ENCODE measurements at places on chromosomes 1 and 21.

DNA sequence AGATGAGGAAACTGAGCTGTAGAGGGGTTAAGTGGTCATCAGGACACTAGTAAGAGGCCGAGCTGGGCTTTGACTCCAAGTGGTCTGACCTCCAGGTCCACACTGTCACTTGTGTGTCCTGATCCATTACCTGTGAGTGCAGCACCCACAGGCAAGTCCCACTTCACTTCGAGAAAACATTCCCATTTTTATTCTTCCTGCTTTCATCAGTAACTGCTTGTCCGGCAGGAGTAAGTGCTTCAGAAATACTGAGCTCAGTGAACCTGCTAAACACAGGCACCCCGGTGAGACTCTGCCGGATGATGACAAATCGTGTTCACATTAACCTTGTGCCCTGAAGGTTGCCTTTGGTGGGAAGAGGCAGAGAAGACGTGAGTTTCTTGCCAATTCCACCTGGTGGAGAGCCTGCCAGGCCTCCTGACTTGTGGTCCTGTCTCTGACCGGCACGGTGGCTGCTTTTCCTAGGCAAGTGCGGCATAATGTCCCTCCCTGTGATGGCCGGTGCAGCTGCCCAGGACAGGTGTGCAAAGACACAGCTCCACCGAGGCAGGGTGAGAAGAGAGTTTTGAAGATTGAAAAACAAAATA is 29.4 kb downstream of the ZBTB18 start:
- no peak for DNase-seq

DNA sequence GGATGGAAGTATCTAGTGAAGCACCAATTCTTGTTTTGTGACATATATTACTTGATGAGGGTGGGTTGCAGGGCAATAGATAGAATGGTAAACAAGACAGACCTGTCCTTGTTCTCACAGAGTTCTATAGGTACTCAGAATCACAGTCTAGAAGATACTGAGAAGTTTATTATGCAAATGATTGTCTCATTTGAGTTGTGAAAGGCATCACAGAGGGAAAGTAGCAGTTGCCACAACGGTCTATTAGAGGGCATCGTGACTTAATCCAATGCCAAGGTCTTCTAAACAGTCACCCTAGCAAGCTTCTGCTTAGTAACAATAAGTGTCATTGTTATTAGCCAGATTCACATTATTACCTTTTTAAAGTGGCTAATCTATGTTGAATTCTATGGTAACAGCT is 574.8 kb upstream of the ZRANB2 start:
- no peak for DNase-seq

DNA sequence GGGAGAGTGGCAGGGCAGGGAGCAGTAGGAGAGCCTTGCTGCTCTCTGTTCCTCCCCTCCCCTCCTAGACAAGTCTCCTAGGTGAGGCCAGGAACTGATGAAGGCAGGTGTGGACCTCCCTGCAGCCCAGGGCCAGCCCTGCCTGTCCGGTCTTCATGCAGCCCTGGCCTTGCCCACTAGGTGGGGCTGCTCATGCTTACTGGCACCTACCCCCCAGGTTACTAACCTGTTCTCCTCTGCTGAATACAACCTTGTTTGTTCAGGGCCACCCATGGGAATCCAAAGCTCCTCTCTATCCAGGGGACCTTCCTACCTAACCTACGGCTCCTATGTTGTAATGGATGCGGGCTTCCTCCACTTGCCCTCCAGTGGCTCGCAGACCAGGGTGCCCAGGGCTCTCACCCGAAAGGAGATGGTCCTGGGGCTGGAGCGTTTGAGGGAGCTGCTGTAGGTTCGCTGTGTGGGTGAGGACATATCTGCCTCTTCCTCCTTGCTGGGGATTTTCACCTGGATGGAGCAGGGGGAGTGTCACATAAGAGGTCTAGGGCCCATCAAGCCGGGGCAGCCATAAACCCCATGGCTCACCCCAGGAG is 7.9 kb upstream of the TNNT2 start:
- DNase-seq = peak; percentile 91

DNA sequence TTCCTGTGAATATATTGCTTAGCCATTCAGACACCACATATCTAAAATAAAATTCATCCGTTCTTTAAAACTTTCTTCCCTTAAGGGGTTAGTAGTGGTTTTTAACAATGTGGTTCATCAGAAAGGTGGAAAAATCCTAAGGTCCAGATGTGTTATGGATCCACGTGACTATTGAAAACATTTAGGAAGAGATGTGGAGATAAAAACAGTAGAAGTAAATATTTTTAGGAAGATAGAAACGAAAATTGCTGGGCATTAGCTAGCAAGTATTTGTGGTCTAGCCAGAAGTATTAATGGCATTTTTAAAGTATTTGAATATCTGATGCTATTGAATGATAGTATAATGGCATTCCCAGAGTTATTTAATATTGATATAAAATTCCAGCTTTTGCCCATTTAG is 180.8 kb downstream of the LTN1 start:
- no peak for DNase-seq

DNA sequence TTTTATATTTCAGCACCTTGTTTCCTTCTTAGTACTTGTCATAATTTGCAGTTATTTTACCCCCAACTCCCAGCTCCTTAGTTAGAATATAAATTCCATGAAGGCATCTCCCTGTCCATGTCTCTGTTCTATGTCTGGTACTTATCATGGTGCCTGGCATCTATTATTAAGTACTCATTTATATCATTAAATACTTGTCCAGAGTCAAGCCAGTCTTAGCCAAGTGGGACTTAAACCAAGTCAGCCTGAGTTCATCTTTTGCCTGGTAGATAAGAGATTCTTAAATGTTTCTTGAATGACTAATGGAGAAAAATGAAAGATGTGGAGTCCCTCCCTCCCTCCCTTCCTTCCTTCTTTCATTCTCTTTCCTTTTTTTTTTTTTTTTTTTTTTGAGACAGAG is 9.4 kb downstream of the SLC25A44 start:
- DNase-seq = no peak

DNA sequence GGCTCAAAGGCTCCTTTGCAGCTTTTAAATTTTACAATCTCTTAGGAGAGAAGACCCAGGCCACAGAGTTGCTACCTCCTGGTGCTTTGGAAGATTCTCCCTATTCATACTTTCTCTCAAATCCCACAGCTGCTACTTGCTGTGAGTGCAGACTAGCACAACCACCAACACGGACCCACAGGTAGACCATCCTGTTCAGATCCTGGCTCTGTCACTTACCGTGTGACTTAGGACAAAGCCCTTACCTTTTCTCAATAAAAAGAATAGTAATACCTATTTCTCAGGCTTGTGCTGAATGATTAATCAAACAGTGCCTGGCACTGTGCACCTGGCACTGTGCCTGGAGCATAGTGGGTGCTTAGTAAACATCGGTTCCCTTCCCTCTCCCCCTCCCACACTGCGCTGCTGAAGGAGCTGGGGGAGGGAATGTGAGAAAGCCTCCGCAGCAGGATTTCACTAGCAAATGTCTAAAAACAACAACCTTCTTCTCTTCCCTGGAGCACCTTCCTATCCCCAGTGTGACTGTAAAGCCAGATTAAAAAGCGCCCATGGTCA is 81.7 kb downstream of the PGM1 start:
- DNase-seq = no peak

DNA sequence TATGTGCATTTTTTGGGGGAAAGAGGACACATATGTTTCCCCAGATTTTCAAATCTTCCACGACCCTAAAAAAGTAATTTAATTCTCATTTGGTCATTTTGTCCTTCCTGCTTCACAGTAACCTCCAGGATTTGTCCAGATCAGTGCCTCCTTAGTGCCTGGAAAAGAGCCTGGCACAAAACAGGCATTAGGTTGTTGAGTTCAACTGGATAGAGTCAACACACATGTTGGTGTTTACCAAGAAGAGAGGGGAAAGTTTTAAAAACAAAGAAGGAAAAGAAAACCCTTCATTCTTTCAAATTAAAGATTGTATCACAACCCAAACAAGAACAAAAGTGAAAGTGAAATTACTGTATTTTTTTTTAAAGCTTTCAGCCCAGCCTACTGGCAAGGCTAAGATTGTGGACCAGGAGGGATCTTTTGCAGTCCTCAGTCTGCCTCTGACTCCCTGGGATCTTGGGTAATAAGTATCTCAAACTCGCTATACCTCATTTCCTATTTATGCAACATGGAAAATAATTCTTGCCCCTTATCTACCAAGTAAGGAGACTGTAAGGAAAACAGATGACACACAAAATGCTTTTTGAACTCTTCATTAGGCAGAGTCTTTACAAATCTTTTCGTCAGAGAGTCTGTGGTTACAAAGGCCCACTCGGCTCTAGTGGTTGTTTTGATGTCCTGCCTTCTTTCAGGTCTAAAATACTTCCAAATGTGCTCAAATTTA is 57.8 kb downstream of the ZNF281 start:
- no peak for DNase-seq

DNA sequence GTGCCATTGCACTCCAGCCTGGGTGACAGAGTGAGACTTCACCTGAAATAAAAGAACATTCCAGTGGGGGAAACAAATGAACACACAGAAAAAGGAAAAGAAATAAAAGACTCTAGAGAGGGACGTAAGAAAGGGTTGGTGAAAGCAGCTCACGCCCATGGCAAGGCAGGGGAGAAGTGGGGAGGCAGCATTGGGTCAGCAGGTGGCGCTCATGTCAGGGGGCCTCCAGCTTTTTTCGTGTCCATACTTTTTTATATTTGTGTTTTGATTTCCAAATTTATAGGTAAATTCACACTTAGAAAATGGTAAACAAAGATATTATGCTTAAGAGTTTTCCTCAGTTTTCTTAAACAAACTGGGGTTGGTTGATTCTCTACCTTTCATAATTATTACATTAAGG is 45.5 kb downstream of the VPS13D start:
- peak; percentile 17 for DNase-seq

DNA sequence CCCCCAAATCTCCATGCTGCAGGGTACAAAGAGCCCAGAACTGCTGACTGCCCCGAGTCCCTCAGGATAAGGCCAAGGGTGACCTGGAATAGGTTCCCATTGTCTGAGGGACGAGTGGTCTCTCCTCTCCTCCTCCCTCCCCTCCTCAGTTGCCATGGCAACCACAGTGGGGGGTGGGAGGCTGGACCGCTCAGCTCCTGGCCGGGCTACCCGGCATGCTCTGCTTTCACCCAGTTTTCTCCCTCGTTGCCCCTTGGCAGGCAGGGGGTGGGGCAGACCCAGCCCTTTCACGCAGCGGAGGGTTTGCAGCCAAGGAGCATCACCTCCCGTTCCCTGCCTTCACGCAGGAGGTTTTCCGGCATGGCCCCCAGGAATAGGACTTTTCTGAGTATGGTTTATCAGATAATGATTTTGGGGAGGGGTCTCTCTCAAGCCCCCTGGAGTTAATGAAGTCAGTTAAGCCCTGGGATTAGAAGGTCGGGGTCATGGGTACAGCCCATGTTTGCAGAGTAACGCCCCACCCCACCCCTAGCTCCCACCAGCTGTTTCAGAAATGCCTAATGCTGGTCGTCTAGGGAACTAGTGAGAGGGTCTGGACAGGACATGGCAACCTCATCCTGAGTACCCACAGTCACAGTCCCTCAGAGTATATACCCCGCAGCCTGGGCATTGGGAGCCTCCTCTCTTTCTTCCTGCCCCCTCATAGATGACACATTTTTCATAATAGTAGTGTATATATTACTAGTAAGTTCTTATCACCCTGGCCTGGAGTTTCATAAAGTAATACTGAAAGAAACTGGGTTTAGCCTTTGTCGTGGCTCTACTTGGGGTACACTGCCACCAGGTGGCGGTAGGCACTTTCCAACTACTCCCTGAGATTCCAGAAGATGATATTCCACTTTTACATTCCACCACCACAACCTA is 20.7 kb downstream of the C1QB start:
- peak; percentile 48 for DNase-seq

DNA sequence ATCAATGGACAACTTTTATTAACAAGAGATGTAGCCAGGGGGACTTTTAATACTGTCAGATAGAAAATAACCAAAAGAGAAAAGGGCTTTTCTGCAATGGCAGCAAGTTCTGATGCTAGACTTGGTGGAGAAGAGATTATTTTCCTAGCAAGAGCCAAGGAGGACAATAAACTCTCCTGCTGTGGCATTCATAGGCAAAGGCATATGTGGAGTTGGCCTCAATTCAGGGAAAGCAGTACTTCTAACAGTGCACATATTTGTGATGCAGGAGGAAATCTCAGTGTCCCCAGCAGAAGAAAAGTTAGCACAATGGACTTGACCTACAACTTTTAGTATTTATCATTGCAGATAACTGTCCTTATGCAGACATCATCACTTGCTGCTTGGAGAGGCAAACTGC is 75.1 kb upstream of the GRIK1 start:
- no peak for DNase-seq

DNA sequence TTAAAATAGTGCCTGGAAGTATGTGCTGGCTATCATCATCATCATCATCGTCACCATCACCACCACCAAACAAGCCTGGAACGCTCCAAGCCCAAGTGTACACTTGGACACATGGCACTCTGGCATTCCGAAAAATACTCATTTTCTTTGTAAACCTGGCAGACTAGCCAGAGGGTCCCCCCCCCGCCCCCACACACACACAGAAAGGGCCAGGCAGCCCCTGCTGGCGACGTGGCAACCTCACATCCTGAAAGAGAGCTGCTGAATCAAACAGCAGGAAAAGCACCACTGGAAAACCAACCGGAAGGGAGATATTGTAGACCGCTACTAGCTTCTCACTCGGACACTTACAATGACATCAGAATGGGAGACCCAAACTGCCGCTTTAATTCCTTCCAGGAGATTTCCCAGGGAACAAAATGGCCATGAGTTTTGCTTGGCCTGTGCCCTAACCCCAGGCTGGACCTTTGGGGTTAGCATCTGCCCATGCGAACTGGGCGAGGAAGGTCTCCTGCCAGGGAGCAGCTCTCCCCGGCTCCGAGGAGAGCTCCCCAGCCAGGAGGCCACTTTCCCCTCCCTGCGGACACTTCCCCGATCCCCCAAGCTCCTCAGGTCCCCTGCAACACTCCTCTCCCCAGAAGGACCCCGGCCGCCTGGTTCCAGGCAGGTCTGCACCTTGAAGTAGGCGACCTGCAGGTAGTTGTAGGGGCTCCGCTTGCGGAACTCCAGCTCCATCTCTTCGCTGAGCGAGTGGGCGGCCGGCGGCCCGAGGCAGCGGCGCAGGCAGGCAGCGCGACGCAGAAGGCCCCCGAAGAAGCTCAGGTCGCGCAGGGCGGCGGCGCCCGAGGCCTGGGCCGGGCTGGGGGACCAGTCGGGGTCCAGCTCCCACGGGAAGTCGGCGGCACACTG is 742 bp downstream of the P3H1 start:
- peak; percentile 16 for DNase-seq

DNA sequence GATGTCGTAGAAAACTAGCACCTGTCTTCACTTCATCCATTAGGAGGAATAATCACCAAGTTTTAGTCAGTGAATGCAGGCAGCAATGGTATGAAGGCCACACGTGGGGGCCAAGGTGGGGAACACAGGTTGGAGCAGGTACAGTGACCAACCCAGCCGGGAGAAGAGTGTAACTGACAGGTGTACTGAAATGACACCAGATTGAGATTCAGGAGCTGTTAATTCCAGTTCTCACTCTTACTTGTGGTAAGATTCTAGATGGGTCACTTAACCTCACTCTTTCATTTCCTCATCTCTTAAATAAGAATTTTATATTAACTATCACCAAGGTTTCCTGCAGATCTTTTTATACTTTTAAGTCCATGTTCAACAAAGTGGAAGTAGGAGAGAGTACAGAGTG is 206.2 kb upstream of the PTBP2 start:
- DNase-seq = no peak

- DNase-seq = peak; percentile 25
Observed at GRCh38 chr1:51907079-51907702, 28.7 kb upstream of the NRDC start.

GRCh38 chr1:237084341-237085077 is 42.5 kb downstream of the RYR2 start:
- no peak for DNase-seq

Data from T47D (cell line).